ENCODE measurements at places on chromosomes 11 and 22. TPM values are rescaled to one million over a fixed set of nuclear protein-coding genes. Genes with fewer than 3 reads are reported as not detected.

SPA17 gene
- 1.1 TPM for polyA plus RNA-seq

OR4D5 gene
- not detected for polyA plus RNA-seq

ARL14EP gene
- 96.9 TPM for polyA plus RNA-seq

OR2AT4 gene
- not detected for polyA plus RNA-seq

TCN2 gene
- polyA plus RNA-seq = not detected

FDX1 gene
- 16.4 TPM for polyA plus RNA-seq

PTH gene
- not detected for polyA plus RNA-seq

TMEM151A gene
- polyA plus RNA-seq = not detected

OR1S2 gene
- polyA plus RNA-seq = not detected

ACCSL gene
- not detected for polyA plus RNA-seq

BAIAP2L2 gene
- polyA plus RNA-seq = not detected

FHIP1B gene
- 10.4 TPM for polyA plus RNA-seq

MYRF gene
- polyA plus RNA-seq = not detected

GRCh38 chr11:131350872-131351271 lies 19.5 kb upstream of the NTM start:
- DNase-seq = no peak

DNA sequence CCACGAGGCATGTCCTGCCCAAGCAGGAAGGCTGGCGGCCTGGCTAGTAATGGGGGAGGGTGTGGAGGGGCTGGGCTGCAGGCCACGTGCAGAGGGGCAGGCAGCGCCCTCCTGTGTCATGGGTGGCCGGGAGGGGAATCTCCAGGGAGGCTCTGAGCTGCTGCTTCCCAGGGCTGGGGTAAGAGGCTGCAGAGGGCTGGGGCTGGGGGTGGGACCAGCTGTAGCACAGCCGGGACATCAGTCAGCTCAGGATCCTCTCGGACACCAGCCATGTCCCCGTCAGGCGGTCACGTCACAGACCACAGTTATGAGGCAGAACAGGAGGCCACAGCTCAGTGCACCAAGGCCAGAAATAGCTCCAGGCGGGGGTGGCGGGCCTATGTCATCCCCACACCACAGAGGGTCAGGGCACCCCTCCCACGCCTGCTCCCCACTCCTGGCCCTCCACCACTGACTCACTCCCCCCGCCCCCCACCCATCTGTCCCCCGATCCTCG lies 21.1 kb downstream of the RTN4R start:
- DNase-seq = no peak

- DNase-seq = no peak
These were observed 81.2 kb upstream of the PRR5 start for GRCh38 chr22:44620841-44621257.

- no peak for DNase-seq
These were observed 54.0 kb downstream of the NELL1 start for GRCh38 chr11:20723366-20723765.

DNA sequence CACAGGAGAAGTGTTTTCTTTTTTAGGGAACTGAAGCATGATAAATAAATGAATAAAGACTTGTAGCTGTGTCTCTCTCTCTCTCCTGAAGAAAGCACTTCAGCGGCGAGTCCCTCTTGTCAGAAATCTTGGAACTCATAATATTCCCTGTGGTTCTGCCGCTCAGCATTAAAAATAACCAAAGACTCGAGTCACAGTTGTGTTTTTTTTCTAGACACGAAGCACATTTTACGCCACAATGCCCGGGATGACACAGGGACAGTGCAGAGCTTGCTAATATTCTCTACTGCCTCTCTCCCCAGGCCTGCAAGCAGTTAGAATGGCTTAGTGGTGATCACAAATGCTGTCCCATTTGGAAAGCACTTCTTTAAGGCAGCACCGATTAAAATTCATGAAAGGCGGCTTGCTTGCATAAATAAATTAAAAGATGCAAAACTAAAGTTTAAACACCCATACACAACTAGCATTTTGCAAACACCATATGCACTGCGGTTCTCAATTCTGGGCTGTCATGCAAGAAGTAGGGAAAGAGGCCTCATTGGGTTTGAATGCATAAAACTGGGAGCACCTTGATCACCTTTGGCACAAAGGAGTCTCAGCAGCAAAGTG lies 597.4 kb downstream of the SOX6 start:
- no peak for DNase-seq

GRCh38 chr22:42060489-42060888 lies 10.1 kb downstream of the NAGA start:
- DNase-seq = no peak

DNA sequence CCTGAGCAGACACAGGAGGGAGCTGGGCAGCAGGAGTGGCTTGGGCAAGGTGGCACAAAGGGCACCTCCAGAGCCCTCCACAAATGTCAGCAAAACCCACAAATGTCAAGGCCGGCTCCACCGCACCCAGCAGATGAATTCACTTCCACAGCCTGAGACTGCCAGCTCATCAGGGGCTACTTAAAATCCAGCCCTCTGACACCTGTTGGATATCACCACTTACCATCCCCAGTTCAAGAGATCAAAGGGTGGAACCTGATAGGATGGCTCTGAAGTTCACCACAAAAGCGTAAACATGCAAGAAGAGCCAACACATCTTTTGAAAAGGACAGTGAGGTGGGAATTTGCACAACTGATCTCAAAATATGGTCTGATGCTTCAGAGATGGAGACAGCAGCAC lies 168.6 kb upstream of the GRK3 start:
- DNase-seq = no peak

GRCh38 chr22:38987171-38987895 lies 5.2 kb downstream of the APOBEC3B start:
- no peak for DNase-seq

DNA sequence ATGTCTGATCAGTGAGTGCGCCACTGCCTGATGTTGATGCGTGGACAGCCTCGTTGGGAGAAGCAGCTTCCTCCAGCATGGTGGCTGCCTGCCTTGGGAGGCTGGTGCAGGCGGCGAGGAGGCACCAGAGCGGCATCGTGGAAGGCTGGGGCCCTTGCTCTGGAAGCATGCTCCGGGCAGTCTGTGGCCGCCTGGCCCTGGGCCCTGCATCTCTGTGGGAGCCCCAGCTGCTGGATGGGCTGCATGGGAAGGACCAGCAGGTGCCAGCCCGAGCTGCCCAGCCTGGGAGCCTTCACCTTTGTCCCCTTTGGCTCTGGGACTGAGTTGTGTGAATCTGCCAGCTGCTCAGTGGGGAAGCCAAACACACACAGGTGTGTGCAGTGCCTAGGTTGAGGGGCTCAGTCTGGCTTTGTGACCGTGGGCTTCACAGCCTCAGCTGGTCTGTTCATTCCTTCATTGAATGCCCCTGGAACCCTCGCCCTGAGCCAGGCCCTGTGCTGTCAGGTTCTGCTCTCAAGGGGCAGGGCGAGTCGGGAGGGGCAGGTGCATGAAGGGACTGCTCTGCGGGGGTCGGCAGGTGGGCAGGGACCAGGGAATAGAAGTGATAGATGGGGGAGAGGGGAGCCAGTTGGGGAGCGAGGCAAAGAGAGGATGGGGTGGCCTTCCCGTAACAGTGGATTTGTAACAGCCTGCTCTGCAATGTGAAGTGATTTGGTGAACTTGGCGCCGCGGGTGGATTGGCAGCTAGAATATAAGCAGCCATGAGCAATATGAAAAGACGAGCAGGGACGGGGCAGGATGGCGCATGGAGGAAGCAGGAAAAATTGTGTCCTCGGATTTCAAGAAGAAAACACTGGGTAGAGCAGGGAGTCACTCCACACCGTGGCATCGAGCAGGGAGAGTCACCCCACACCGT lies 354.2 kb downstream of the TBC1D22A start:
- DNase-seq = no peak

- no peak for DNase-seq
These were observed 945.3 kb downstream of the LRRC4C start for GRCh38 chr11:40514124-40514523.

GRCh38 chr22:34111210-34111824 lies 191.0 kb upstream of the LARGE1 start:
- DNase-seq = peak; percentile 37

GRCh38 chr11:119874660-119875238 lies 145.7 kb upstream of the NECTIN1 start:
- no peak for DNase-seq

GRCh38 chr11:6813656-6814055 lies 14.2 kb upstream of the OR6A2 start:
- no peak for DNase-seq

DNA sequence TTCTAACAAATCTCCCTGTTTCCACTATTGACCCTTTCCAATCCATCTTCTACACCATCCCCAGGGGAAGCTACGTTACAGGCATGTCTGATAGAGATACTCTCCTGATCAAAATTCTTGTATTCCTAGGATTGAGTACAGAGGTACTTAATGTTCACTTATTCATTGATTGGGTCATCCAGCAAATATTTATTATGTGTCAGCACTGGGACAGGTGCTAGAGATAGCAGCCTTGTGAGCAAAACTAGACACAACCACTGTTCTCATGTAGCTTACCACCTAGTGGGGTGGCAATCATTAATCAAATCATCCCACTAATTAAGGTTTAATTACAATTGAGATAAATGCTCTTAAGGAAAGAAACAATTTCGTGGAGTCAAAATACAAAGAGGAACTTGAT lies 9.4 kb upstream of the RTCB start:
- no peak for DNase-seq

DNA sequence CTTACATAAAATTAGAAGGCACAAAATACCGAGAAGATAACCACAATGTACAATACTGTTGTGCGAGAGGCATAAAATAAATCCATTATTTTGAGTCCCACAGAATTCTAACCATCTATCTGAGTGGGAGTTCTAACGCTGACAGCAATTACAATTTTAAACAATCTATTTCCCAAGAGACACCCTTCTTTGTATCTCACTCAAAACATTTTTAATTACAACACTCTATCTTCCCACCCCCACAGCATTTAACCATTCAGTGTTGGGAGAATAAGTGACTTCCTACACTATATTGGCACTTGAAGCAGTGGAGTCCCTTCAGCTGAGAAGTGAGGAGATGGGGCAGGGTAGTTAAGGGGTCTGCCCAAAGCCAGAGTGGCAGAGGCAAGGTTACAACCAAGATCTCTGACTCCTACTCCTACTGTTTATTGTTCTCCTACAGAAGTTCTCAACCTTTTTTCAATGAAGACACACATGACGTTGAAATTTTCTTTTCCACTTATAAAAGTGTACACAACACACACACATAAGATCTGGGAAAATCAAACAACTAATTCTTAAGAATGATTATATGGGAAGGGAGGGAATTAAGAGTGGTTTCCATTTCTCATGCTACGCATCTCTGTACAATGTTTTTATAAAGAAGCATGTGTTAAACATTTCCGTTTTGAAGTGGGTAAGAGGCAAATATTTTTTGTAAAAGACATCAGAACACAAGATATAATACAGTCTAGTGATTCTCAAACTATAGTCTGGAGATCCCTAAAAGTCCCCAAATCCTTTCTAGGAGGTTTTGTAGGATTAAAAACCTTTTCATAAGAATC lies 10.9 kb downstream of the SLC25A17 start:
- no peak for DNase-seq

DNA sequence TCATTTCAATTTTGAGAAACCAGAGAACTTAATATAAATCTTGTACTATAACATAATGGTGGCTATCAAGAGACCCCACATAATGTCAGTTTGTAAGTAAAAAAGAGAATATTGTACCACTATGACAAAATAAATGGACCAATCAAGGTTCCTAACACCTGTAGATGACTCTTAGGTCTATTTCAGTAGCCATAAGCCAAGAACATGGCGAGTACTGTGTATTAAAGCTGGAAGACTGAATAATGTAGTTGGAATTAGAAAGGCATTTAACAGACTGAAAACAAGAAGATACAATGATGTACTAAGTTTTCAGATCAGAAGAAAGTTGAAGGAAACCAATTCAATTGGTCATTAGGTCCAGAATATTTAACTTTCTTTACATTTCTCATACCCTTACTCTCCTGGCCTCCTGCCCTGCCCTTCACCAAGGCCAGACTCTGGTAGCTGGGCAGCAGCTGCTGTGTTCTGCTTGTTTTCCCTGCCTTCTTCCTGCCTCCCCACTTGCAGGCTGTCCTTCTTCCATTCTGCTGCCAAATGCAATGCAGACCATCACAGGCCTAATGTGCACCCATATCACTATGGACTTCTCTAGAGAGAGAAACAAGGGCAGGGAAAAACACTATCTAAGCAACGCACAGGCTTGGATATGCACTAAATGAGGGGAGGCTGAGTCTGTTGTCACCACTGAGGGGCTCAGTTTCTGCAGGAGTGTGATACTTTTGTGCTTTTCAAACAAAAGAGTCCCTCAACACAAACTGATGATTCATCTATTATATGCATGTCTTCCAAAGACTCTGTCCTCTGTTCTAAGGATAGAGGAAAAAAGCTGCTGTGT lies 60.1 kb downstream of the RAB30 start:
- no peak for DNase-seq

GRCh38 chr11:3775736-3776406 lies 21.5 kb downstream of the NUP98 start:
- no peak for DNase-seq

- DNase-seq = no peak
These were observed 133.5 kb downstream of the MYO18B start for GRCh38 chr22:25875461-25875860.

DNA sequence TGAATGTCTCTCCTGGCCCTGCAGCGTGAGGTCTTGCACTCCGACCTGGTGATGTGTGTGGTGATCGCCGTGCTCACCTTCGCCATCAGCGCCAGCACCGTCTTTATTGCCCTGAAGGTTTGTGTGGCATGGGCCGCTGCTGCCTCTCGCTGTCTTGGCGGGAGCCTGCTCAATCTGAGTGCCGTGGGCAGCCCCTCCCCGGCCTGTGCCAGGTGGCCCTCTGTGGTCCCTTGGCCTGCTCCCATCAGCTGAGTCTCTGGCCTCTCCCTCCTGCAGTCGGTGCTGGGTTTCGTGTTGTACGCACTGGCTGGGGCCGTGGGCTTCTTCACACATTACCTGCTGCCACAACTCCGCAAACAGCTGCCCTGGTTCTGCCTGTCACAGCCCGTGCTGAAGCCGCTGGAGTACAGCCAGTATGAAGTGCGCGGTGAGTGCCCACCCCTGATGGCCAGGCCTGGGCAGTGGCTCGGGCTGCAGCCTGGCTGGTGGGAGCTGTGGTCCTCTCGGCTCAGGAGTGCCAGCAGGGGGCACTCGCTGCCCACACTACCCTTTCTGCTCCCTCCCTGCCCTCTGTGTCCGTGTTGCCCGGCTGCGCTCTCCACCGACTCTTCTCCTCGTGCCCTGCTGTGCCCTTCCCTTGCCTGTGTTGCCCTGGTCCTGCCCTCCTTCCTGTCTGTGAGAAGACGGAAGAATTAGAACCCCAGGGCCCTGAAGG lies 10.2 kb downstream of the PCNX3 start:
- peak; percentile 66 for DNase-seq

DNA sequence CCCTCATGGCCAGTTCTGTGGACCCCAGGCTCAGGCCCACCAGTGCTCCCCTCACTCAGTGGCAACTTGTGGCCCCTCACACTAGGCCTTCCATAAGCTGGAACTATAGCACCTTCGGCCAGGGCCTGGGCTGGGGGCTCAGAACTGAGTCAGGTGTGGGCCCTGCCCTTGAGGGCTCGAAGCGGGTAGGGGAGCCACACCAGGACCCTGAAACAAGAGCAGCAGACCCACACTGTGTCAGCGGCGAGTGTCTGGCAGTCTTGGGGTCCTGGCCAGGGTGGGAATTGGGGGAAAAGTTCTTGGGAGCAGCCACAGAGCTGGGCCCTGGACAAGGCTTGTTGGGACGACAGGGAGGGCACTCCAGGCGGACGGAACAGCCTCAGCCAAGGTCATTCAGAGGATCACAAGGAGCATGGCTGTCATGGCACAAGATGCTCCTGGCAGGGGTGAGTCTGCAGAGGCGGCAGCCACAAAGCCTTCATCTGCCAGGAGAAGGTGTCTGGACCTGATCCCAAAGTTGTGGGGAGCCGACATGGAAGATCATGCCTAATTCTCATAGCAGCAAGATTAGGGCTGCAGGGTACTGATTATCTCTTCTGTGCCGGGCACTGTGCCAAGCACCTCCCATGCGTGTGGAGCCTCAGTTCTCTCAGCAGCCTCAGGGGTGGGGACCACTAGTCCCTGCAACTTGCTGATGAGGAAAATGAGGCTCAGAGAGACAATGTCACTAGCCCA lies 50.7 kb downstream of the SHISAL1 start:
- no peak for DNase-seq

Measured in naive B cell (primary cell).